ENCODE measurements at places on chromosomes 3 and 15.

GRCh38 chr3:30764891-30765290 is 129.6 kb downstream of the GADL1 start:
- DNase-seq, result no peak

- peak; percentile 64 for DNase-seq
Observed at GRCh38 chr3:4496087-4496452, 2.9 kb downstream of the ITPR1 start.

DNA sequence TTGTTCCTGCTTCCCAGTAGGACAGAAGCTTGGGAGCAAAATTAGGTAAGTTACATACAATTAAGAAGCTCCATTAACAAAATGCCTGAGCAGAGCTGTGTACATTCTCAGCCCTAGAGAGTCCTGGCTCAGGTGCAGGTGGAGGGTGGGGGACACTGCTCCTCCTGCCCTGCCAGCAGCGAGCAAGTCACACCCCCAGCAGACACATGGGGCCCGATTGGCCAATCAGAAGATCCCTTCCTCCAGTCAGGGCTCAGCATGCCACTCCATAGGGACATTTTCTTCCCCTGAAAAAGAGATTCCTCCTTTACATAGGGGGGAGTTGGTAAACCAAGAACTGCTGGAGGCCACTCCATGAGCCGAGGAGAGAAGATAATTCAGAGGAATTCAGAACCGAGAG is 62.1 kb downstream of the PLXNA1 start:
- peak; percentile 4 for DNase-seq

DNA sequence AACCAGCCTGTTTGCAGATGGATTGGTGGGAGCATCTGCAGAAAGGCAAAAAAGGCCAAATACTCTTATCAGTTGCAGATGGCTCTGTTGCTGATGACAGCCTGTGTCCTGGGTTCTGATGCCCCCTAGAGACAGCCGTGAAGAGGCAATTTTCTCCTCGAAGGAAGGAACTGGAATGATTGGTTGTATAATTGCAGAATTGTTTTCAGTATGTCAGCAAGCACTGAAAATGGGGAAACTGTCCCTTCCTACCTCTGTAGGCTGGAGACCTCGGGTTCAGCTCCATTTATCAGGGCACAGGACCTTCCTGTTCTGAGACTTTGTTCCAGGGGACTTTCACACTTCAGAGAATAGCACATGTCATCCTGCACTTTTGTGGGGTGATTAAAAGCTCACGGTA is 103.0 kb downstream of the PGPEP1L start:
- peak; percentile 77 for DNase-seq

GRCh38 chr15:71136793-71137518 is 21.7 kb downstream of the THSD4 start:
- no peak for DNase-seq

DNA sequence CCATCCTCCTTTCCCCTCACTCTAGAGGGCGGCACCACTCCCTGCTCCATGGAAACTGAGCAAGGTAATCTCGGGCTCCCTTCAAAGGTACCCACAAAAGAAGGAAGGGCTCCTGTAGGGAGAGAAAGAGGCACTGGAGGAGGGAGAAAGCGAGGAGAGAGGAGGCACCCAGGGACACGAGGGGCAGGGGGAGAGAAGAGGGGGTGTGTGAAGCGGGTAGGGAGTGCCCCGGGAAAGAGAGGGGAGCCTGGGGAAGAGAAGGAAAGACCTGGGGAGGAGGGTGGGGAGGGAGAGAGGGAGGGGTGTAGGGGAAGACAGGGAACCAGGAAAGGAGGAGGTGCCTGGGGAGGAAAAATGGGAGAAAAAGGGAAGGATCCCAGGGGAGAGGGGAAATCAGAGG is 523 bp downstream of the VILL start:
- DNase-seq, result no peak

DNA sequence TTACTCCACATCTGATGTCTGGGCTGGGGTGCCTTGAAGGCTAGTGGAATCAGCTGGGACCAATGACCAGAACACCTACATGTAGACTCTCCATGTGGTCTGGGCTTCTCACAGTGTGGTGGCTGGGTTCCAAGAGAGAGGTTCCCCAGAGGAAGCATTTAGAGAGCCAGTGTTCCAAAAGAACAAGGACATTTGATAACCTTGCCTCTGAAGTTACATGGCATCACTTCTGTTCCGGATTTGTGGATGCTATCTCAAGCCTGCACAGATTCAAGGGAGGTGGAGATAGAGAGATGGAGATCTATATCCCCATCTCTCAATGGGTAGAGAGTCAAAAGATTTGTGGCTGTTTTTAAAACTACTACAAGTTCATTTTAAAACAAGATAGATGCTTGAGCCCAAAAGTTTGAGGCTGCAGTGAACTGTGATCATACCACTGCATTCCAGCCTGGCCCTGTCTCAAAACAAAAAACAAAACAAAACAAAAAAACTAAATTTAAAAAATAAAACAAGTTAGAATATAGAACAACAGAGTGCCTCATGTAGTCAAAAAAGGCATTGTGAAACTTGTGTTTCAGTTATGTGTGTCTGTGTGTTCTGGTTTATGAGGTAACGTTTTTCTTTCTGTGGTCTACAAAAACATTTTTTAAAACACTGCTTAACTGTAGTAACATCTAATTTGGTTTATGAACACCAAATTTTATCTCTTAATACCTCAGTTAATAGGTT is 44.8 kb downstream of the PDE8A start:
- DNase-seq, result no peak

Data from OCI-M1 (cell line).